ENCODE measurements at places on chromosomes 13 and 19. TPM values are rescaled to one million over a fixed set of nuclear protein-coding genes. Genes with fewer than 3 reads are reported as not detected.

HNRNPL gene
- 218 TPM for total RNA-seq

ERICH6B gene
- not detected for total RNA-seq

KIR2DL4 gene
- total RNA-seq: not detected

COLGALT1 gene
- 201 TPM for total RNA-seq

TMPRSS9 gene
- total RNA-seq: not detected

ZNF256 gene
- 5.0 TPM for total RNA-seq

ABHD13 gene
- total RNA-seq: 11.7 TPM

SLITRK1 gene
- not detected for total RNA-seq

Data from placental pericyte (primary cell).